ENCODE measurements at places on chromosomes 16 and 17.

GRCh38 chr17:42288803-42289610, 709 bp downstream of the STAT5A start:
- peak; percentile 74 for DNase-seq

DNA sequence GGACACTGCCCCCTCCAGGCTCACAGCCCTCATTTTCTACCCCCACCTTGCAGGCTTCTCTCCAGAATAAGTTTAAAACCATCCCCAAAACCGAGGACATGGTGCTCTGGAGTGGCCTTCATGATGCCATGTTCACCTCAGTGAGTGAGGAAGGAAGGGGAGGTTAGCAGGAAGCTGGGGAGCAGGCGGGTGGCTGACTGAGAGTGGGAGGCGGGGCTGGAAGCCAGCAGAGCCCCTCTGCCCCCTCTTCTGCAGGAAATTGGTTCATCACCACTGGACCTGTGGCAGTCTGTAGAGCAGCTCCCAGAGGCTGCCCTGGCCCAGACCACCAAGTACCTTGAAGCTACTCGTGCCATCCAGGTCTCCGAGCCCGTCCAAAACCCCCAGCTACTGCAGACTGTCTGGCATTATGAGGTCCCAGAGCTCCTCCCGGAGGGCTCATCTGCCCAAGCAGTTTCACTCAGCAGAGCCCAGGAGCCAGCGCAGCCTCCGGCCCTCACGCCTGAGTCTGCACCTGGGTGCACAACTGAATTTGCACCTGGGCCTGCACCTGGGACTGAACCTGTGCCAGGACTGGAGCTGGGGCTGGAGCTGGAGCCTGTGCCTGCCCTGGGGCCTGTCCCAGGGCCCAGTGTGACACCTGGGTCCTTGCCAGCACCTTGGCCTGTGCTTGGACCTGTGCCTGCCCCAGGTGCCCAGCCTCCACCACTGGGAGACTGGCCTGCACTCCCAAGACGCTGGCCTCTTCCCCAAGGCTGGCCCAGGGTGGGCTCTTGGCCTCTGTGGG, 19.0 kb downstream of the C16orf96 start:
- no peak for DNase-seq

DNA sequence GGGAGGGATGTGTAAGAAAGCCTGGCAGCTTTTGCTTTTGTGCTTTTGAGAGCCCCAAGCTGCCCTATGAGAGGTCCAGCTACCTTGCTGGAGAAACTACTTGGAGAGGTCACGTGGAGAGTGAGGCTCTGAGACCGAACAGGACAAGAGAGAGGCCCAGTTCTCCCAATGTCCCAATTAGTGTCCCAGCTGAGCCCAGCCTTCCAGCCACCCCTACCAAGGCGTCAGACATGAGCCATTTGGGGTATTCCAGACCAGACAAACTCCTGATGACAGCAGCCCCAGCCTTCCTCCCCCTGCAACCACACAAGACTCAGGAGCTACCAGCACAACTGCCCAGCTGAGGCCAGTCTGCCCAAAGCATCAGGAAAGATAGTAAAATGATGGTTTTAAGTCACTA, 35.0 kb downstream of the NKD1 start:
- no peak for DNase-seq

DNA sequence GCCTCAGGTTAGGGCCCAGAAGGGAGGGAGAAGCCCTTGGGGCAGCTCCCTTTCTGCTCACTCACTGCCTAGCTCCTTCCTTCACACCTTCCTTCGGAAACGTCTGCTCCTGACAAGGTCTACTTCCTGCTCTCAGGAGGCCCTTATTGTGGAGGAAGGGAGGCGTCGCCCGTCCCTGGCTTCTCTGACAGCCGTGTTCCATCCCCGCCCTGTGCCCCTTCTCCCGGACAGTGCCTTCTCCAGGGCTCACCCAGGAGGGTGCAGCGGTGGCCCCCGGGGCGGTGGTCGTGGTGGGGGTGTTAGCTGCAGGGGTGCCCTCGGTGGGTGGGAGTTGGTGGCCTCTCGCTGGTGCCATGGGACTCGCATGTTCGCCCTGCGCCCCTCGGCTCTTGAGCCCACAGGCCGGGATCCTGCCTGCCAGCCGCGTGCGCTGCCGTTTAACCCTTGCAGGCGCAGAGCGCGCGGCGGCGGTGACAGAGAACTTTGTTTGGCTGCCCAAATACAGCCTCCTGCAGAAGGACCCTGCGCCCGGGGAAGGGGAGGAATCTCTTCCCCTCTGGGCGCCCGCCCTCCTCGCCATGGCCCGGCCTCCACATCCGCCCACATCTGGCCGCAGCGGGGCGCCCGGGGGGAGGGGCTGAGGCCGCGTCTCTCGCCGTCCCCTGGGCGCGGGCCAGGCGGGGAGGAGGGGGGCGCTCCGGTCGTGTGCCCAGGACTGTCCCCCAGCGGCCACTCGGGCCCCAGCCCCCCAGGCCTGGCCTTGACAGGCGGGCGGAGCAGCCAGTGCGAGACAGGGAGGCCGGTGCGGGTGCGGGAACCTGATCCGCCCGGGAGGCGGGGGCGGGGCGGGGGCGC, 231.9 kb downstream of the SEC14L1 start:
- peak; percentile 65 for DNase-seq

- DNase-seq: peak; percentile 31
Observed at GRCh38 chr16:73122604-73123391, 74.9 kb upstream of the ZFHX3 start.

- DNase-seq: no peak
Observed at GRCh38 chr17:43940630-43941029, 1.6 kb downstream of the PPY start.
